ENCODE measurements at places on chromosomes 3 and 15.
A peak's percentile ranks its signal among the peaks of the same experiment; 100 is the strongest.

DNA sequence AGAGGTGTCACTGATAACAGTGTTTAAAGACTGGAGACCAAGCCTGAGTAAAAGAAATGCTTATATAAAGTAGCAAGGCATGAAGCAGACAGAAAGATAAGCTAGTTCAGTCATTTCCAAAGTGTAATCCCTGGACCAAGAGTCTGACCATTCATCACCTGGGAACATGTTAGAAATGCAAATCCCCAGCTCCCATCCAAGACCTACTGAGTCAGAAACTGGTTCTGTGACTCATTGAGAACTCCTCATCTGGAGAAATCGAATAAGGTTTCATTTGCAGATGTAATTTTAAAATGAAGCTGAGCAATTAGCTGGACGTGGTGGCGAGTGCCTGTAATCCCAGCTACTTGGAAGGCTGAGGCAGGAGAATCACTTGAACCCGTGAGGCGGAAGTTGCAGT lies 473.9 kb upstream of the UBE2E2 start:
- no peak for DNase-seq

- no peak for DNase-seq
Observed at GRCh38 chr3:162978136-162978535, 1481.5 kb downstream of the OTOL1 start.

DNA sequence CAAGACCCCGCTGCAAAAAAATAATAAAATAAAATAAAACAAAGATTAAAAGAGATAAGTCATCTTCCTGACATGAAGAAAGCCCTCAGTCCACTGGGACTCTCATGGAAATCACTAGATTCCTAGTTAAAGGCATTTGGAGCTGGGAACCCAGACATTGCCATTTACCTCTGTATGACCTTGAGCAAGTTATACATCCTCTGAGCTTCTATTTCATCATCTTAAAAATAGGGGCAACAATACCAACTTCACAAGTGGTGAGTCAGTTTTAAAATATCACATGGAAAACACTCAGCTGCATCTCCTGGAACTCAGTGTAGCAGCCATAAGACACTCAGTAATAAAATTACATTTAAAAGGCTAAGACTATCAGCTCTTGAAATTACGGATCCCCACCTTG lies 334.8 kb downstream of the ERC2 start:
- DNase-seq: no peak

DNA sequence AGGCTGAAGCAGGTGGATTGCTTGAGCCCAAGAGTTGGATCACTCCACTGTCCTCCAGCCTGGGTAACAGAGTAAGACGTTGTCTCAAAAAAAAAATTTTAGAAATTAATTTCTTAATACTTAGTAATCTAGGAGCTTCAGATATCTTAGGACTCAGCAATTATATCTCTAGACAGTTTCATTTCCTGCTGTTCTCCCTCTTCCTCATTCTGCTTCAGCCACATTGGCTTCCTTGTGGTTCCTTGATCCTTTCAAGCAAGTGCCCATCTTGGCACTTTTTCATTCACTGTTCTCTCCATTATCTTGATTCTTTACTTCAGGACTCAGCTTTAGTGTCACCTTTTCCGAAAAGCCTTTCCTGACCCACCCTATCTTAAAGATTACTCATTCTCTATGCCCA lies 22.5 kb downstream of the TMEM202 start:
- no peak for DNase-seq

DNA sequence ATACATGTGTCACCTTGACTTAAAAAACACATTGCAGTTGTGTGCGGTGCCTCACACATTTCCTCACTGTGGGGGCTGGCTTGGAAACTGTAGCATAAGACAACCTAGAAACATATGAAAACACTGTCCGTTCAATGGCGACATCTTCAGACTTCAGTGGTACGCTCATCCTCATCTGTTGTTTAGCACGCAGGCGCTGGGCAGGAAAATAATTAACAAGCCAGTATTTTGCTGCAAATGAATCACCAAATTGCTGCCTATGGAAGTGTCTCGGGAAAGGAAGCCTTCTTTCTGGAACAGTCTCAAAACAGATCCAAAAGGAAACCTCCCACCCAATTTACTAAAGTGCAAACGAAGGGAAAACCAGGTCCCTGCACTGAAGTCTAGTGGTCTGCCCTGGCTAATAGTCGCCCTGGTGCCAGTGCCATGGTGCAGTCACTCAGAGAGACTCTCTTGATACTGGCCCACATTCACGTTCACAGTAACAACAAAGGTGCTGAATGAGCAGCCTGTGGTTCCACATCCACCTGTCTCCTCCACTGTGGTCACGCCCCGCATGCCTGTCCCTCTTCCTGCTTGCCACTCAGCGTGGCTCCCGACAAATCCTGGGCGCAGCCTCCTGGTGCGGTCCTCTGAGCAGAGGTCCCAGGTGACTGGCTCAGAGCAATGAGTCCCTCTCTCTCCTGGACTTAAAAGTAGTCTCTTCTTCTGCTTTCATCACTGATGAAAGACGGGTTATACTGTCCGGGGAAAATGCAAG lies 35.6 kb upstream of the MUC13 start:
- no peak for DNase-seq

- no peak for DNase-seq
Observed at GRCh38 chr15:45094358-45094730, 19.6 kb downstream of the DUOX2 start.

- no peak for DNase-seq
Observed at GRCh38 chr3:142021127-142021526, 128.2 kb downstream of the TFDP2 start.

DNA sequence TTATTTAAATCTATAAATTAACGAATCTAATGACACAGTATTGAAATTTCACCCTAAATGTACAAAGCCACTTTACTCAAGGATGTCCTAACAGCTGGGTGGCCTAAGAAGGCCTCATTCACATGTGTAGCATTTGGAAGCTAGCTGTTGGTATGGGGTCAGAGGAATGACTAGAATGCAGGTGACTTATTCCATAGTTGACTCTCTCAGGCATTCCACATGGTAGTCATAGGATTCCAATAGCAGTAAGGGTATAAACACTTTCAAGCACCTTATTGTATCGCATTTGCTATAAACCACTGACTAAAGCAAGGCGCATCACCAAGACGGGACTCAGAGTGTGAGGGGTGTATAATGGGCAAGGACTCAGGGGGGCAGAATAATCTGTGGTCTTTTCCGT lies 294.8 kb upstream of the EPHA3 start:
- no peak for DNase-seq

GRCh38 chr3:86990734-86991481 lies at the start of gene VGLL3:
Gene VGLL3 (minus strand): TSS chr3:86991149. CDS start chr3:86990743, 406 bp downstream.
- DNase-seq: no peak

DNA sequence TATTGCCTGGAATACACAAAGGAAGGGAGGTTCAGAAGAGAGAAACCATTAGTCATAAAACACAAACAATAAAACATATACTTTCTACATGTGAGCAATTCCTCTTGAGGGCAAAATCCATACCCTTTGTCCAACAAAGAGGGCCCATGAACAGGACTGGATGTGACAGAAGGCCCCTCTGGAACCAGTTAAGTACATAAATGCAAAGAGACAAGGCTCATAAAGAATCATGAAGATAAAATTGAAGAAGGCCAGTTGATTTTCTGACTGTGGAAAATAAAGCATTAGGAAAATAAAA lies 58.3 kb upstream of the CPOX start:
- DNase-seq: no peak

- peak; percentile 25 for DNase-seq
Observed at GRCh38 chr3:46409739-46410489, 2.9 kb downstream of the CCRL2 start.

DNA sequence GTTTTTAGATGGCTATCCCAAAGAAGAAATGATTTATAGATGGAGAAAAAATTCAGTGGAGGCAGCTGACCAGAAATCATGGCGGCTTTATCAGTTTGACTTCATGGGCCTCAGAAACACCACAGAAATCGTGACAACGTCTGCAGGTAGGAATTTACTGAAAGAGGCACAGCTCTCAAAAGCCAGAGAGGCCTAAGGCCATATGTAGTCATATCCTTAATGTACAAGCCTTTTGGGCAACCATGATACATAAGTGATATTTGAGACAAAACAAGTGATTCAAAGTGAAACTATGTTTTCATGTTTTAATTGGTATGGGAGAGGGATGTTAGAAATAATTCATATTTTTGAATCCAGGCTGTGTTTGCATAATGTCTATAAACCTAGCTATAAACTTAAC lies 509.7 kb downstream of the GABRG3 start:
- no peak for DNase-seq

DNA sequence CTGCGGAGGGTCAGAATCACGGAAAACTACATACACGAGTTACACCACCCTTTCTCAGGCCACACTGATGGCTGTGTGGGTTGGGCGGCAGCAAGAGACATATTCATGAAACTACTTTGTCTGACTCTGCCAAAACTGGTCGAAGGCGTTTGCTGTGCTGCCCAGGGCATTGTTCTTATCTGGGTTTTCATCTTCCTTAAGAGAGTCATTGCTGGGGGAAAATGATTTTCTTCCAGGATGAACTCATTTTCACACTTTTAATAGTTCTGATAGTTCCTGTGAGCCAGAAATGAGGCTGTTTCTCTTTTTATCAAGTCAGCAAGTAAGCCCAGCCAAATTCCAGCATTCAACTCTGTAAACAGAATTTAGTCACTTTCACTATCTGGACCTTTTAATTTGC lies 47.6 kb downstream of the TRIM71 start:
- DNase-seq: no peak

GRCh38 chr3:52786330-52787215 lies 8.0 kb upstream of the ITIH3 start:
- no peak for DNase-seq

DNA sequence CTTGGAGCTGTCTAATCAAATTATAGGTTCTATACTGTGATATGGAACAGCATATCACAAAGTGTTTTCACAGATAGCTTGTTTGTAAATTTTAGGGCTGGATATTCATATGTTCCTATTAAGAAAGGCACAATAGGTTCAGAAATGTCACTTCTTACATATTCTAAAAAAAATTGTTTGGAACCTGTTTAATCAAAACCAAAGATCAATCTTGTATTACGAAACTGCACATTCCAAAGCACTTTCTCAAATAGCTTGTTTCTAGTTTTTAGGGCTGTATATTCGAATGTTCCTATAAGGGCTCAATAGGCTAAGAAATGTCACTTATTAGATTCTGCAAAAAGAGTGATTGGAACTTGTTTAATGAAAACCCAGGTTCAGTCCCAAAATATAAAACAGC lies 67.4 kb upstream of the OSBPL11 start:
- DNase-seq: no peak

DNA sequence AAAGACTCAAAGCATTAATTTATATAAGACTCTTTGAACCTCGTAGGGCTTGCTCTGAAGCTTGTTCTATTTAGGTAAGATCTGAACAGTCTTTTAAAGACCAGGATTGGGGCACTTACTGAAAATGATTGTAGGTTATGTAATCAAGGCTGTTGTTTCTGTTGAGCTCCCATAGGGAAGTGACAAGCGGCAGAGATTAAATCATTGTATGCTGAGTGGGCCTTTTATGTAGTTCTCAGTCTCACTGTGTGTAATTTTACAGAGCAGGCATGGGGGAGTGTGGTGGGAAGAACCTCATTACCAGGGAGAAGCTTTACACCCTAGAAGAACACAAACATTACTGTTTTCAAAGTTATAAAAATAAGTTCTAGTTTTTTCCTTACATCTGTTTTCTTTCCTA lies 160.0 kb upstream of the SNTN start:
- DNase-seq: no peak

DNA sequence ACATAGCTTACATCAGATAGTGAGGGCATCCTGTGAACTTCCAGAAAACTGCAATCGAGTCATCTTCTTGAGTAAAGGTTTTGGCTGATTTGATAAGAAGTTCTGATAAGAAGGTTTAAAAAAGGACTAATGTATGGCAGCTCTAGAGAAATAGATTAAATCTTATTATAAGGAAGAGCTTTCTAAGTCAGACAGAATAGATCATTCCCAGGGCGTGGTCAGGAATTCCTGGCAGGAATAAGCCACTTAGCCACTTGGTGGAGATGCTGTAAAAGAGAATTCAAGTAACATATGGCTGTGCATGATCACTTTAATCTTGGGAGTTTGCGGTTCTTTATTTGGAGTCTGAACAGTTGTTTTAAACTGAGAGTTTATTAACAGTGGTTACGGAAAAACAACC lies 17.4 kb downstream of the PGBD4 start:
- no peak for DNase-seq

DNA sequence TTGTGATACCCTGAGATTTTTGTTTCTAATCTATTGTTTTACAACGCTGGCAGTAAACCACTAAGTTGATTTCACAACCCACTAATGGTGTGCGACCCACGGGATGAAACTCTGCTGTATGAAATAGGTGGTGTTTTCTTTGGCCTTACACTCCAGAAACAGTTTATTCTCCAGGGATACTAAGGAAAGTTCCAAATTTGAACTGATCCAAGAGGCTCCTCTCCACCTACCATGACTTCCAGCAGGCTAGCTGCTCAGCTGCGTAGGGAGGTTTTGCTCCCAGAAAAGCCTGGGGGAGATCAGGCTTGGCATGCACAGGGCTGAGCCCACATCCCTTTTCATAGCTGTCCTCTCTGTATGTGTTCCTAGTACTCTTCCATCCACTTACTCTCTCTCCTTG lies 71.5 kb downstream of the FAM174B start:
- DNase-seq: no peak

GRCh38 chr3:157023226-157023625 lies 136.7 kb downstream of the CCNL1 start:
- DNase-seq: no peak

DNA sequence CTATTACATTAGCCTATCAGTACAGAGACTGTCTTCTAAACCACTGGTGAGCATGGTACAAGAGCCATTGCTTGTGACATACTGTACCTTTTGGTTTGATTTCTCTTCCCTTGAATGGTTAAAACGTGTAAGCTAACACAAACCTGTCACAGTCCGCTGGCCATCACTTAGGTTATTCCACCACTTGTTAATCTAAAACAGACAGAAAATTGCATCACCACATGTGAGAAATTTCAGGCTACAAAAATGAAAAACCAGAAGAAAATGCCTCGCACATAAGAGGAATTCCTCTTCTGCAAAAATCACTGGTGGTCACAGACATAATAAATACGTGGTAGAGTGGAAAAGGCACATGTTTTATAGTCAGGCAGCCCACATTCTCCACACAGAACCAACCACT lies 22.1 kb downstream of the PARL start:
- no peak for DNase-seq

DNA sequence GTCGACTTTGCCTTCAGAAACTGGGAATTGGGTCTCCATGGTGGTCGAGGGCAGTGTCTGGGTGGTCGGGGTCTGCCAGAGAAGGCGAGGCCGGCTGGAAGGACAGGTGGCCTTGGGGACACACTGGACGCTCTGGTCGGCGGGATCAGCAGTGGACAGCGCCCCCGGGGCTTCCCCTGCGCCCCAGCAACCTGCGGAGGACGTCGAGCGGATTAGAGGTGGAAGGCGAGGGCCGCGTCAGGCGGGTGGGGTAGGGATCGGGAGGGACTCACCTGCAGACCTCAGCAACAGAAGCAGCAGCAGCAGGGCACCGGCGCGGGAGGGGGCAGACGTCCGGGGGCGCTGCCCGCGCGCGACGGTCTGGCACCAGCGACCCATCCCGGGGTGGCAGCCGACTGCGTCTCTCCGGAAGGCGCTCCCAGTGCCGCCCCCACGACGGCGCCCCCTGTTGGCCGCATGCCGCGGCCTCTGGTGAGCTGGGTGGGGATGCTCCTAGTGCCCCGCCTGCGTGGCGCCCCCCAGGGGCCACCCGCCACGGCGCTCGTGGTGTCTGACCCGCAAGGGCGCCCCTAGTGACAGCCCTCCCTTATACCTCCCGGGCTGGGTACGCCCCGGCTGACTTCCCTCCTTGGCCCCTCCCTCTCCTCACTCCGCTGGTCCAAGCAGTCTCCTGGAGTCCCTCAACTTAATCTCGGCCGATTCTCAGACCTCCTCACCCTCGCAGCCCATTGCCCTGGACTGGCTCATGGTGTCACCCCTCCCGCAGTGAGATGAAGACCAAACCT lies at the start of gene PRSS50:
TSS of gene PRSS50 (minus strand) at position 423 of the 785 bp plus-strand sequence. CDS start at position 378, 45 bp downstream.
- DNase-seq: no peak

- no peak for DNase-seq
Observed at GRCh38 chr3:20101041-20101440, 60.8 kb downstream of the KAT2B start.
